ENCODE measurements at places on chromosomes 2 and 18.

- no peak for DNase-seq
These were observed 259.3 kb downstream of the SOX11 start for GRCh38 chr2:5951471-5951870.

DNA sequence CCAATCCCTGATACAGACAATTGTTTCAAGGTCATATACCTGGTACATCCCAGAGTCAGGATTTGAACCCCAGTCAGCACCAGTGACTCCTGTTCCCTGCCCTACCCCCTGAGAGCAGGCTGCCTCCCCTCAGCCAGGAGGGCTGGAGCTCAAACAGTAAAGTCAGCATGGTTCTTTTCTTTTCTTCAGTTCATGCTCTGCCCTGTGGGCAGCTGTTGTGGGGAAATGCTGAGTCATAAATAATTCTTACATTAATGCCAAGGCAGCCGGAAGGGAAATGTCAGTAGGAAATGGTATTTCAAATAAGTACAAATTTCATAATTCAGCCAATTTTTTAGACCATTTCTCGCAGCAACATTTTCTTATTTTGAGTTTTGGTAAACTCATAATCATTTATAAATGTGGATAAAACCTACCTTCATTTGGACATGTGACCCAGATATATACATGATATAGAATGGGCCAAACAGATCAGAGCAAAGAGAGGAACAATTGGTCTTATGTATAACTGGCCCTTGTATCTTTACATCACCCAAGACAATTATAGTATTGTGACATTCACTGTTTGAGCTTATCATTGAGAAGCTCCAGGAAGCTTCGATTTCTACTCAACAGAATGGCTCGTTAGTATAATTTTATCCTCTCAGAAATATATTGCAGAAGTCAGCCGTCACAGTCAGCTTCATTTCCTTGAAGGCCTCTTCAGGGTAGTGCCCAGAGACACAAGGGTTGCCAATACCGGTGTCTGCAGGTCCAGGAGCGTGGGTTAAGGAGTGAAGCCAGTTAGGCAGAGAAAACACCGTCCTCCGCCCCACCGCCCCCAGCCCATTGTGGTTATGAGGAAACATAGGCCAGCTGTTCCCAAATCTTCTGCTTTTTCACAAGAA is 28.0 kb upstream of the SCYGR1 start:
- DNase-seq: peak; percentile 50

- no peak for DNase-seq
These were observed 35.3 kb downstream of the SPRED2 start for GRCh38 chr2:65397122-65397521.

DNA sequence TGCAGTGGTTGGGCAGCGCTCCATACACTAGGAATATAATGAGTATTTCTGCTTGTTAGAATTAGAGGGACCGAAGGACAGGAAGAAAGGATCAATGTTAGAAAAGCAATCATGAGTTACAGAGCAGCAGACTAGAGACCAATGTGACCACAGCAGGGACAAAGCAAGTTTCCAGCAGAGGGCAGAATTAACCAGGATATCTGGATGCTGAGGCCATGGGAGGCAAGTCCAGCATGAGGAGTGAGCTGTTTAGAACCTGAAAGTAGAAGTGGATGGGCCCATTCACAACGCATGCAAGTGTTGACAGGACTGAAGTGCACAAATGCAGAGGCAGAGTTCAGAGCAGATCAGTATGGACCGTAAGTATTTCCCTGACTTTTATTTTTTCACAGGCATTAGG is 910.4 kb upstream of the GYPC start:
- peak; percentile 34 for DNase-seq

- peak; percentile 58 for DNase-seq
These were observed 27.3 kb upstream of the MLPH start for GRCh38 chr2:237459741-237460174.

DNA sequence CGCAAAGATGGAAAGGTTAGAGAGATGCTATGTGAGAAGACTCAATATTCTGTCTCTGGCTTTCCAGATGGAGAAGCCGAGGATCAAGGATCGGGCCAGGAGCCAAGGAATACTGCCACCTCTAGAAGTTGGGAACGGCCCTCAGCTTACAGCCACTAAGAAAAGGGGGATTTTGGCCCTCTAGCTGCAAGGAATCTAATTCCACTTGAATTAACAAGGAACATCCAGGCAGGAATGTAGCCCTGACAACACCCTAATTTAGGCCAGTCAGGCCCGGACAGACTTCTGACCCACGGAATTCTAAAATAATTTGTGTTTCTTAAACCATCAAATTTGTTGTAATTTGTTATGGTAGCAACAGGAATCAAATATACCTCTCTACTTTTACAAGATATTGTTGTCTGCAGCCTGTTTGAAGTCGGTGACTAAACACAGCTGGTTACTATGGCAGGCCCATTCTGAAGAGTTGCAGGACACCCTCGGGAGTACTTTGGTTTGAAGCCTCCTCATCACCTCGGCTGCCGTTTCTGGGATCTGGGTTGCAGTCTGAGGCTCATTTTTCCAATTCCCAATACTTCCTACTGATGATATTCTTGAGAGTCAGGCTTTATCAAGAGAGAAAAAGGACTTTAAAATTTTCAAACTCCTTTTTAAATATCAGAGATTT is 1131.2 kb downstream of the TSN start:
- no peak for DNase-seq

DNA sequence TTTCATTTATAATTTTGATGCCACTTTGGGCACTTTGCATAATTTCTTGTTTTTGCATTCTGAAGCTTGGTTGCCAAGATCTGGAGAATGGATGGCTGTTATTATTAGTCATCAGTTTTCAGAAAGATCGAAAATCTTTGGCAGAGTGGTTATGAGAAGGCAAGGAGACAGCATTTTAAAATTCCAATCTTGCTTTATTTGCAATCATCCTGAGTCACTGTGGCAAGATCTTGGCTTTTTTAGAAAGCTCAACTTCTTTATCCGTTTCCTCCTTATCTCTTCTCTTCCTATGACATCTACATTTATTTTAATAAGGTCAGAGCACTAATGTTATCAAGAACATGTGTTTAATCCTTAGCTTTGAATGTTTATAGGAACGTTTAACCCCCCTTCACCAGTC is 31.1 kb upstream of the EIF2AK3 start:
- DNase-seq: no peak

DNA sequence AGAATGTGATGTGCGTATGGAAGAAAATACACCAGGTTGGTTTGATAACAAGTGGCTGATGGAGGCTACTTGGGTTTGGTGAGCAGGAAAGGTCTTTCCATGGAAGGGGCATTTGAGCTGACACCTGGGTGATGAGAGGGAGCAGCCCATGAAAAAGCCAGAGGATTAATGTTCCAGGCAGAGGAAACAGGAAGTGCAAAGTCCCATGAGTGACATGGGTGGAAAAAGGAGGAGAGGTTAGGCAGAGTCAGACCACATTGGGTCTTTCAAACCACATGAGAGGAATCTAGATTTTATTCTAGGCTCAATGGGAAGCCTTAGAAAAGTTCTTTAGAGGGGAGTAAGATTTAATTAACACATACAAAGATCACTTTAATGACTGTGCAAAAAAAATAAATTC is 195.7 kb downstream of the LRATD1 start:
- no peak for DNase-seq

GRCh38 chr2:10080536-10081304 is 509 bp upstream of the CYS1 start:
- no peak for DNase-seq

GRCh38 chr2:120433816-120434290 is 87.9 kb downstream of the INHBB start:
- no peak for DNase-seq

DNA sequence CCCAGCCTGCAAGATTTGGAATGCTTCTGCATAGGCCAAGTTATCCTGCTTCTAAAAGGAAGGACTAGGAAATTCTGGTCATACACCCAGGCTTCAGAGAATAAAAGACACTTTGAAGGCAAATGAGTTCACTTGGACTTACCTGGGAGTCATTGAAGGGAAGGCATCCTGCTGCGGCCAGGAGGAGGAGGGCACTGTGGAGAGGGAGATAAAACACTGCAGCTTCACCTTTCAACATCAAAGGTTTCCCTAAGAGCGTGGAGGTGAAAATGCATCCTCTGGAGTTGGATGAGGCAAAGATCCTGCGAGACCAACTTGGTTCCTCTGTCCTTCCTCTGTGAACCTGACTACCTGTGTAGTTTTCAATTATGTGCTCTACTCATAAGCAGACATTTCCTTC is 79.5 kb upstream of the RIOK3 start:
- no peak for DNase-seq

- DNase-seq: no peak
These were observed 186.6 kb downstream of the NRP2 start for GRCh38 chr2:205868773-205869333.

- no peak for DNase-seq
These were observed 55.2 kb downstream of the RPL31 start for GRCh38 chr2:101057051-101057933.

- no peak for DNase-seq
These were observed 176.0 kb downstream of the CTIF start for GRCh38 chr18:48714873-48715272.

GRCh38 chr2:42359965-42360483 is 993 bp downstream of the COX7A2L start:
- peak; percentile 57 for DNase-seq

DNA sequence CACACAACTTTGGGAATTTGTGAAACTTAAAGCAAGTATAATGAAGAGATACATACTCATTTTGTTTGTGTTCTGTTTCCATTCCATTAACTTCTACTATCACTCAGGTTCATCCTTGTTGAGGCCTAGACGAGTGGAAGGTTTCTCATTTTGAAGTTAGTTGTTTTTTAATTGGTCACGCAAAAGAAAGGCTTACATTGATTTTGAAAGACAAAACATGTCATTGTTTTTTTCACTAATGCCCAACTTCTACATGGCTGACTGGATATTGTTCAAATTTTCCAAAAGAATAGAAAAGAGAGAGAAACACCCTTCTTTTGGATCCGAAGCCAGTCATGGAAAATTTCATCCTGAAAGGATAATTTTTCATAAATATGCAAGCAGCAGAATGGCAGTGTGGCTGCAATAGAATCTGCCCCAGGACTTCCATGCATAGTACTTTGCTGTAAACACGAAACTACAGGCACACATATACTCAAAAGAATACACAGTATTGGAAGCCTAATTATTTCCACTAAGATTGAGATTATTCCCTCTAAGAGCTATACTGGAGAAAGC is 27.4 kb downstream of the PRKCE start:
- DNase-seq: no peak

DNA sequence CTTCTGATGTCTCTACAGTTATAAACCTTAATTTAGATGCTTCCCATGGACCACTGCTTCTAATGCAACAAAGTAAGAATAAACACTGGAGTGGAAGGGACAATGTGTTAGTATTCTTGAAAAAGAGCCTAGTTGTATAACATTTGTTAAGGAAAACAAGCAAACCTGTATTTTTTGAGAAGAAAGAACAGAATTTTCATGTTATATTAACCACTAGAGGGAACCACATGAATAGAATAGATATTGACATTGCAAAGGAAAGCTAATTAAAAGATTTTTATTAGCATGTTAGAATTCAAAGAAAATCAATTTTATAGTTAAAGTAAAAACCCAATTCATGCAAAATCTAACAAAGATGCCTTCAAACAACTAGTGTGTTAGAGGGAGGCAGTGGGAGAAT is 151.2 kb upstream of the BARD1 start:
- peak; percentile 30 for DNase-seq

DNA sequence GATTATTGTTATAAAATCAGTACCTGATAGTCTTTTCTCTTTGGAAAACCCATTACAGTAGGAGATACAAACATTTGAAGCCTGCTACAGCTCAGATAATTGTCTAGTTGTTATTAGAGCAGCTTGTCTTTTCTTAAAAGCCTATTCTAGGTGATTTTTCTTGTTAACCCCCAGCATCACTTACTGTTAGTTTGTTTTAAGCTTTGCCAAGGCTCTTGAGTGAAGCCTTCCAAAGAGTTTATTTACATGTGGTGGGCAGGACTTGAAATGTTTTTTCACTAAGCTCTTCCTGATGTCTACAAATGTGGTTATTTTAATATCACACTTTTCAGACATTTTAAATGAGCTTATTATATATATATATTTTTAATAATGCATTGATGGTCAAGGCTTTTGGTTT is 791.3 kb downstream of the PLCL1 start:
- no peak for DNase-seq

GRCh38 chr18:23069481-23069880 is 65.8 kb upstream of the CABLES1 start:
- no peak for DNase-seq
